Upper lobe of right lung (tissue), 1 donor: ENCODE measurements at places on chromosomes 13 and 19.

- no peak for DNase-seq
Measured at GRCh38 chr13:93948162-93948922, 531.1 kb downstream of the DCT start.

DNA sequence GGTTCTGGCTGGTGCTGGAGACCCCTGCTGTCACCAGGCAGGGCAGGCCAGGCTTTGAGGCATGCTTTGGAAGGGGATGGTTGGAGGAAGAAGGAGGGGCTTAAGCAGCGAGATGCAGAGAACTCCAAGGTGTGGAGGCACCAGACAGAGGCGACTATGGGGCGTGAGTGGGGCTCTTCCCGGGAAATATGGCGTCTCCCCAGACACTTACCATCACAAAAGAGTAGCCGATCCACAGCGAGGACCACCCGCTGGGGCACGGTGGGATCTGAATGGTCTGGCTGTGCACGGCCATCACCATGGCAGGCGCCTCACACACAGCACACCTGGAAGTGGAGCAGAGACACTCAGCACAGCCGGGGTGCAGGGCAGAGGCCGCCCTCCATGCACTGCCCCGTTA lies 151.9 kb downstream of the COL4A1 start:
- no peak for DNase-seq

DNA sequence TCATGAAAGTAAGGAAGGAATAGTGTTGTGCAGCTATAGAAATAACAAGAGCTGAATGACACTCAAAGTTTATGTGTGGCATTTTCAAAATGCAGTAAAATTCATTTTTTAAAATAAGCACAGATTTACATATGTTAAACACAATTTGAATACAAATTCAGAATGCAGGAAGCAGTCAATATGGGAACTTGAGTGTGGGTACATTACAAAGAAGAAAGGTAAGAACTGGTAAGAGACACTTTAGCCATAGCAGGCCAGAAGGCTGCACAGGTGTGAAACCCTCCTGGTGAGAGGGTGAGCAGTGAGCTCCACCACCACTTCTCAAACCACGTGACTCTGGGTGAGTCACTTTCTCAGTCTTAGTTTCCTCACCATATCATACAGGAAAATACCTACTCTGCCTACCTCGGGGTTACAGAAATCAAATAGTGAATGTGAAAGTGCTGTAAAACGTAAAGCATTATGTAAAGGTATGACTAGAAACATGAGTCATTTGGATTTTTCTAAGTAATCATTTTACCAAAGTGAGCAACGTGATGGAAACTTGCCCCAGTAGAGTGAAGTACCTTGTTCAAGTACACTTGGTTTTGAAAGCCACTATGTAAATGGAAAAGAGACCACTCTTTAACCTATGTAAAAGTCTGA lies 40.5 kb downstream of the USP12 start:
- no peak for DNase-seq

GRCh38 chr13:106089261-106089980 lies 446.0 kb downstream of the EFNB2 start:
- no peak for DNase-seq

DNA sequence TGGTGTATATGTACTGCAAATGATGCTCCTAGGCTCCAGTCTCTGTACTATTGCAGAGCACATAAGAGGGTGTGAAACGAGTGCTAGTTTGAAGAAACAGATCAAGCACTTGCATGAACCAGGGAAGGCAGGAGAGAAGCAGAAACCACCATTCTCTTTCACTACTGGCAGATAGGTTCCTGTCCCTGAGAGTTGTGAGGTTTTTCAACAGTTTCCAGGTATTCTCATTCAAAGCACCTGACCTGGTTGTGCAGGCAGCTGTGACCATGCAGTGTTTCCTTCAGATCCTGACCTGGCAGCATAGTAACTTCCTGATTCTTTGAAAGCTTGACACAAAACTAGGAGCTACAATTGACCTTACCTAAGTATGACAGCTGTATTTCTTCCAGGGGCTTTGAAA lies 164.9 kb downstream of the UFM1 start:
- no peak for DNase-seq

DNA sequence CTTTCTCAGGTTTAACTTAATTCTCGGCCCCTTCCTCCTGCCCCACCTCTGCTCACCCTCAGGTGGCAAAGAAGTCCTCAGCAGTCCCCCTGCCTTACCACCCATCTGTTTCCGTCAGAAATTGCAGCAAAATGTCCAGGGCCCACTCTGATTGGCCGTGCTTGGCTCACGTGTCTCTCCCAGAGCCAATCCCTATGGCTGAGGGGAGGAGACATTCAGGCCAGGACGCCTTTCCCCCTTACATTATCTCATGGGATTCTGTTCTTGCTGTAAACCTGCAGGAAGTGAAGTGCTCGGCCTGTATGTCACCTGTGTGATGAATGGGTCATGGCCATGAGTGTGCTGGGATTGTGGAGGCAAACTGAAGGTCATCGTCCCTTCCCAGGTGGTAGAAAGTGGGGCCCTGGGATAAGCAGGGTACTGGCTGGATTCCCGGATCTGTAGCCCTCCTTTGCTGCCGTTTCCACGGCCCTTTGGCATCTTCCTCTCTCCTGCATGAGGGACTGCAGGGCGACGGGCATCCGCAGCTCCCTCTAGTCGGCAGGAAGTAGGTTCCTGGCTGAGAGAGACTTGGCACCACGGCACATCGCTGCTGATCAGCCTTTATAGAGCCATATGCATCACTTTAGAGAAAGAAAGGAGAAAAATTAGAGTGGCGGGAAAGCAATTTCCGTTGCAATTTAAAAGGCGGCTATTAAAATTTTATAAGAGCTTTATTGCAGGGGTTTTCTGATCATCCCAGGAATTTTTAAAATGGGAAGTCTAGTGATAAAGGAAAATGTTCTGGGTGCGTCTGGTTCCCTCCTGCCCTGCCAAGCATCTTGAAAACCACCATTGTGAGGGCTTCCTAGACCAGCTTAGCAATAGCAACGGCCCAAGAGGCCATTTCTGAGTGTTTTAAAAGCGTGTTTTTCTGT lies 118.2 kb downstream of the SIPA1L3 start:
- DNase-seq = no peak

DNA sequence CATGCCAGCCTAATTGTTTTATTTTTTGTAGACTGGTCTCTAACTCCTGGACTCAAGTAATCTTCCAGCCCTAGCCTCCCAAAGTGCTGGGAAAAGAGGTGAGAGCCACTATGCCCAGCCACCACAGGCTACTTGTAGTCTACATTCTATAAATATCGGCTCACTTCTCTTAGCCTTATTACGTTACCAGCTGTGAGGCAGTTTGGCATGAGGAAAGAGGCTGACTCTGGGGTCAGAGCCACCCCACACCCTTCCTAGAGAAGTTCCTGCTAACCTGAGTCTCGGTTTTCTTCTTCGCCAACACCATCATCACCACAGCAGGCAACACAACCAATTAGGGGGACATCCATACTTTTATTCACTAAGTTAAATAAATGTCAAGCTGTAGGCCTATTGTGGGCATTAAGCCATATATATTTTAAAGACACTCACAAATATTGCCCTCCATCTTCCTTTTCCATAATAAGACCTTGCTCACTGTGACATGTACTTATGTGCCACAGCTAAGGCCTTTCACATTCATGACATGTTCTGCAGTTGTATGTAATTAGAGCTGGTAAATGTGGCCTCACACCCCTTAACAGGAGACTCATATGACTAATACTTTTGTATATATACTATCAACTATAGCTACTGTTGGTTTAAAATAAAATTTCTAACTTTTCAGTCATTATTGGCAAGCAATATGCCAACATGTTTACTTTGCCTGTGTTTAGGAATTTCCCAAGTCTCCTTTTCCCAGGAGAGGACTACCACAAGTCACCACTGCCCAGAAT lies 5.7 kb downstream of the SLC25A30 start:
- no peak for DNase-seq

- DNase-seq = no peak
Measured at GRCh38 chr13:30196025-30196424, 111.3 kb downstream of the KATNAL1 start.

DNA sequence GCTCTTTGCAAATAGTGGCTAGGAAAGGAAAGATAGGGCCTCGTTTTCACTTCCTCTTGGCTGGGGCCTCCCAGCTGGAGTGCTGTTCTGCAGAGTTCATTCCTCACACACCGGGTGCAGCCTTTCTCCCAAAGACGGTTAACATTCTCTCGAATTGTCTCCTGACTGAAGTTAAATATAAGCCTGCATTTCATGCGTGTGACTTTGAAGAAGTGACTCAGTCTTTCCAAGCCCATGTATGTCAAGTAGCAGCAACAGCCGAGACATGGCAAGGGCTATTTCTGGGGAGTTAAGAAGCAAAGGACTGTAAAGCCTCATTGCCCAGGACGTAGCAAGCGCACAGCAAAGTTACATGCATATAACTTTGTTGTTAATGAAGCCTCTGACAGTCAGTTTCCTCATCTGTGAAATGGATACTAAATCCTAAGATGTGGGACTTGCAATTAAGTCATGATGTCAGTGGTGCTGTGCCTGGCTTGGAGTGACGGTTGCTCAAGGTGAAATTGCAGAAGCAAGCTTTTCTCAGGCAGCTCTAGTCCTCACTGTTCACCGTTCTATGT lies 502.4 kb downstream of the MYO16 start:
- DNase-seq = no peak

GRCh38 chr13:40609972-40610726 lies 56.3 kb downstream of the FOXO1 start:
- DNase-seq = no peak

DNA sequence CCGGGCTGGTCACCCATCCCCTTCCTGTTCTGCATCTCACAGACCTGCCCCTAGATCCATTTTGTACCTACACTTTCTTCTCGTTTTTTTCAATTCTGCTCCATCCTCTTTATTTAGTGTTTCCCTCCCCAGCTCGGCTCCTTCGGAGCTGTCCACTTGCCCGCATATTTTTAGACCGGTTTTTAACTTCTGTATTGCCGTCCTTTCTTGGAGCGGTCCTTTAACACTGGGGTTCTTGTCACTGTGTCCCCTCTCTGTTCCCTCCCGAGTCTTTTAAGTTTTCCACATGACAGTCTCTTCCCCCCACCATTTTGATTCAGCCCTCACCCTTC lies 1.7 kb downstream of the ARHGAP35 start:
- DNase-seq = no peak

GRCh38 chr19:46784262-46785053 lies 3.9 kb downstream of the SLC1A5 start:
- peak; percentile 92 for DNase-seq

DNA sequence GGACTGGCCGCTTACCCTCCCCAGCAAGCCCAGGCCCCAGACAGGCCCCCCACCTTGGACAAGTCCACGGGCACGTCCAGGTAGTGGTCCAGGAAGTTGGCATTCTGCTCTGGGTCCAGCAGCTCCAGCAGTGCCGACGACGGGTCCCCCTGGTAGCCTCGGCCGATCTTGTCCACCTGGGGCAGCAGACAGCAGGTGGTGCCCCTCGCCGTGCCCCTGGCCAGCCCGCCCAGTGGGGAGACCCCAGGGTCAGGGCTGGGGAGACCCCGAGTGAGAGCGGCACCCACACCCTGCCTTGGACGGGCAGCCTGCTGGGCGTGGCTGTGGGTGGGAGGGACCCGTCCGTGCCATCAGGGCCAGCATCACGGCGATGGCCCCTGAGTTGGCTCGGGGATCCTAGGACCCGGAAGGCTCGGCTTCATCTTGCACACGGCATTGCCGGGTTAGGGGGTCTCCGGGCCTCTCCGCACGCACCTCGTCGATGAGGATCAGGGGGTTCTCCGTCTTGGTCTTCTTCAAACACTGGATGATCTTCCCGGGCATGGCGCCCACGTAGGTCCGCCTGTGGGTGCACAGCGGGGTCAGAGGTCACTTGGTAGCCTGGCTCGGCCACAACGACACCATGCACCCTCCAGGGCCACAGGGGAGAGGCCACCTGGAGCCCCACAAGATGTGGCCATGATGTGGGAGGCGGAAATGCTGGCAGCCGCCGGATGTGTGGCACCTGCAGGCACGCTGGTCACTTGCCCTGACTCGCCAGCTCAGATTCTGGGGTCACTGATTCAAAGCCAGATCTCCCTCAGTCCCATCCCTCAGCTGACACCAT lies 6.3 kb downstream of the RPL36 start:
- DNase-seq = no peak

GRCh38 chr13:84297251-84297650 lies 415.0 kb upstream of the SLITRK1 start:
- no peak for DNase-seq

DNA sequence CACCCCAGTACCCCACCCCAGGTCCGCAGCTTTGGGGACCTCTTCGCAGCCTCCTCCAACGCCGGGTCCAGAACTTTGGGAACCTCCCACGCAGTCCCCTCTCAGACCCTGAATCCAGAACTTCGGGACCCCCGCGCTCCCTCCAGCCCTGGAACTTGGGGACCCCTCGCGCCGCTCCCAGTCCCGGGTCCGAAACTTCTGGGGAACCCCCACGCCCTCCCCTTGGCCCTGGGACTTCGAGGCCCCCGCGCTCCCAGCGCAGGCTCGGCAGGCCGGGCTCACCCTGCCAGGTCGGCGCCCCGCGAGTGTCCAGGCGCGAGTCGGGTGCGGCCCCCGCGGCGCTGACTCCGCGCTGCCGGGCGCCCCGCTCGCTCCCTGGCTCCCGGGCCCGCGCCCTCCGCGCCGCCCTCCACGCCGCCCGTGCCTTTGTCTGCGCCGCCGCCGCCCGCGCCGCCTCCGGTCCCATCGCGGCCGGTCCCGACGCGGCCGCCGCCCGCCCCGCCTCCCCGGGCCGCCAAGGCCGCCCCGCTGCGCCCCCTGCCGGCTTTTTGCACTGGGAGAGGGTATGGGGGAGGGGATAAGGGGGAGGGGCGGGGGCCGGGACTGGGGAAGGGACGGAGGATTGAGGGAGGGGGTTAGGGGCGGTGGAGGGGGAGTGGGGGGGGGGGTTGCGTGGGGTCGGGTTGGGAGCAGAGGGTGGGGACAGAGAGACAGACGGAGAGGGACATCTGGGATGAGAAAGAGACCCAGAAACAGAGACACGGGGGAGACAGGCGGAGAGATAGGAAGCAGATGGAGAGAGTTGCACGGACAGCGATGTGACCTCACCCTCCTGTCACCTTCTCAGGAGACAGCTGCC lies at the start of gene HOMER3:
Gene HOMER3 (minus strand): TSS at position 449 of the 859 bp plus-strand sequence. CDS start 2,235 bp downstream, outside the sequence.
- DNase-seq = peak; percentile 91

- DNase-seq = no peak
Measured at GRCh38 chr19:1276628-1277022, 1.3 kb downstream of the FAM174C start.

DNA sequence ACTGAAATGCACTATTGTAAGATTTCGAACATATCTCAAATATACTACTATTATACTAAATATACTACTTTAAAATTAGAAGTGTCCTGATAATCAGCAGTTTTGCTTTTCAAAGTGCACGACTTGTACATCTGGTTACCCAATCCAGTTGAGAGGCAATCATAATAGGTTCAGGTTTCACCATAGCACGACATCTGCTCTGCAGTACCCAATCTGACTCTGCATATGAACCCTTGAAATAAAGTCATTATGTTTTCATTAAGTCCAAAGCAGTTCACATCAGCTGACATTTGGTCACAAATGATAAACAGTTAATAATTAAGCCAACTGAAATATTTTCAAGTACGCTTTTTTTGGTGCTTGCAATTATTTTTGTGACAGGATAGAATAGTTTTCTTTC lies 90.6 kb downstream of the PCDH9 start:
- no peak for DNase-seq

GRCh38 chr19:291561-292280 lies 518 bp upstream of the PLPP2 start:
- peak; percentile 62 for DNase-seq

- DNase-seq = peak; percentile 70
Measured at GRCh38 chr19:920051-920864, 3.1 kb downstream of the KISS1R start.
